ENCODE measurements at places on chromosomes 3 and 15.

- DNase-seq, result no peak
Measured at GRCh38 chr3:5264093-5264600, 76.6 kb downstream of the EDEM1 start.

DNA sequence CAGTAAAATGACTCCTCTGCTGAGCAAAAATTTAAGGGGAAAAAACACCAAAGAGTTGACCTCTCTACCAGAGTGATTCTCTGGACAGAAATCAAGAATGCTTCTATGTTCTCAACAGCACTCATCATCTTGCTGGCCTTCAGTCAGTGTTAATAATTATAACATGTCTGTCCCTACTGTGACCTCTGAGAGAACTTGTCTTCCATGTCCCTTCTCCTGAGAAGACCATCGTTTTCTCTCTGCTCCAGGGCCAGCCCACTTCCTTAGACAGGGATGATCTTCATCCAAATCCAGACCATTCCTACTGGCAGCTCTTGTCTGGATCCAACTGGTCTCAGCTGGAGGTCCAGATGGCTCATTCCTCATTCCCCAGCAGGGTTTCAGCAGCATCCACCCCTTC, 139.0 kb upstream of the NECTIN3 start:
- no peak for DNase-seq

DNA sequence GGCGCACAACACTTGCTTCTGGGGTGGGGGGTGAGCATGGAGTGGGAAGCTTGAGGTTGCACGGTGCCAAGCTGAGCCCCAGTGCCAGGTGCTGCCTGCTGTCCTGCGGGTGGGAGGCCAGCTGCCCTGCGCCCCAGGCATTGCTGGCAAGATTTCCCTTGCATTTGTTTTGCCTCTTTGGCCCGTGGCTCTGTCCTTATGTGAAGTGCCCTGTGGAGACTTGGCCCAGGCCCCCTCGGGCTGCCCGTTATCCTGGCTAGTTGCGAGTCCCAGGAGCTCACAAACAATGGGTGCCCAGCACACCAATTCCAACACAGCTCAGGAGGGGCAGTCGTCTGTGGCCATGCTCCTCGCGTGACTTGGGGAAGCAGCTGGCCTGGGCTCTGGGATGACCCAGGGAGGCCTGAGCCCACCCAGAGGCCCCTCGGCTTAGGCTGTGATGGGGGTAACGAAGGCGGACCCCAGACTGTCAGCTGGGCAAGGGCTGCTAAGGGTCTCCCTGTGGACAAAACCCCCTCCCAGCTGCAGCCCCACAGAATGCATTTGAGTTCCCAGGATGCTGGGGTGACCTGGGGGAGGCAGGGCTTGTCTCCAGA, 5.9 kb downstream of the C3orf22 start:
- no peak for DNase-seq

DNA sequence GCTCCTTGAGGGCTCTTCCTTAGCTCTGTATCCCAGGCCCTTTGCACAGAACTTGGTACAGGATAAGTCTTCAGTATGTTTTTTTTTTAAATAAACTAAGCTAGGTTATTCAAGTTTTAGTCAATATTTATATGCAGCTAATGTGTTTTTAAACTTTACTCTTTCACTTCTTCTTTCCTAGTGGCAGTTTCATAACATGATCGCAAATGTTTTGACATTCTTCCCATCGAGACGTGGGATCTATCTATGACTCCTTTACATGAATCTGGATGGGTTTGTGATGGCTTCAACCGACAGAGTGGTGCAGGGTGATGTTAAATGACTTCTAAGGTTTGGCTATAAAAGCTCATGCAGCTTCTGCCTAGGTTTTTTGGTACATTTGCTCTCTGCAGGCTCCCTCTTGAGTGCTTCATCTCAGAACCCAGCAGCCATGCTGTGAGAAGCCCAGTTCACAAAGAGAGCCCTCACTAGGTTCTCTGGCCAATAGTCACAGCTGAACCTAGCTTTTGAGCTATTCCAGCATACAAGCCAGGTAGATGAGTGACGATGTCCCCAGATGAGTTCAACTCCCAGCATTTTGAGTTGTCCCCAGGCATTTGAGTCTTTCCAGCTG, 13.5 kb upstream of the MECOM start:
- DNase-seq, result no peak

DNA sequence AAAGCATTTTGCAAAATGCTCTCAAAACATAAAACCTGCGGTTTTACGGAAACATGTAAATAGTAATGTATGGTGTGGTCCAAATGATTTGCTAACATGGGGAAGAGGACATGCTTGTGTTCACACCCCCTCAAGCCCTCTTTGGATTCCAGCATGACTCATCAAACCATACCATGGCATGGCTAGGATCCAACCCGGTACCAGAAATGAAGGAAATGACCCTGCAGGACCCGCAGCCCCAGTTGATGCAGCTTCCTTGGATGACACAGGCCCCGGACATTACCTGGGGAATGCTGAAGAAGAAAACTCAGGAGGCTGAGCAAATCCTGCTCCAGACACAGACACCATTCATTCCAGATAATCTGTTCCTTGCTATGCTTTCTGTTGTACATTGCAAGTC, 222.9 kb downstream of the DTWD1 start:
- DNase-seq, result no peak

DNA sequence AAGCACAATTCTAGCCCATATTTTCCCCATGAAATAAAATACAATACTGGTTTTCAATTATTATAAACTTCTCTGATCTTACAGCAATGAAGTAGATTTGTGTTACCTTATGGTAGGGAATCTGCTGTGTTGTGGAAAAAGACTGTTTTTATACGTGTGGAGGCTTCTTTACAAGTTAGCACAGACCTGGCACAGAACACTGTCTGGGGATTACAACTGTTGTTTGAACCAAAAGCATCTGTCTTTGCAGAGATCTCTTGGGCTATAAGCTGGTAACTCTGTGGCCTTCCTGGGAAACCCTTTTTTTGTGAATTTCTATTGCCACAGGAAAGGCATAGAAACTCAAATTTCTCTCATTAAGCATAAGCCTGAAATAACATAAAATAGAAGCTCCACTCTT, 581.9 kb downstream of the TUSC7 start:
- DNase-seq, result no peak

DNA sequence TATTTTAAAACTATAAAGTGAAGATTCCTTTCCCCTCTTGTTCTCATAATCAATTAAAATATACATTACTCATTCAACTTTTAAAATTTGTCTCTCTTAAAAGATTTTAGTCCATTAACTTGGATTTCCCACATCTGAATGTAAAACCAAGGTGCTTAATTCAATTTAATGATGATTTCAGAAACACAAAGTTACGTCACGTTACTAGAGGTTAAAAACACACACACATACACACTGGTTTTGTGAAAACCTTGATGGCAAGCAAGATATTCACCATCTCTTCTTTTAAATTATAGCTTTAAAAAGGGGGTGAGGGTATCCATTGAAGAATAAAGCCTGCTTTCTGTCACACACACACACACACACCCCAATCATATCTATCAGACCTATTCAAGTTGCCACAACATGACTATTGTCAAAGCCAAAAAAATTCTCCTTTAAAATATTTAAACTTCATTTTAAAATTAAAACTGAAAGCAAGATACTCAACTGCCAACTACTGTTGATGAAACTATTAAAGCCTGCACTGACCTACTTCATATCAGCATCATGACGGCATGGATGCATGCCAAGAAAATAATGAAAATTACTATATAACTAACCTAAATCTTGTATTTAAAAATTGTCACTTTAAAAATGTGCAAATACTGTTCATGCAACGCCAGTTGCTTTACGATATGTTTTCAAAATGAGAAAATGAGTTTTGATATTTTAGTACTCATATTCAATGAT, 2.1 kb downstream of the RFX7 start:
- no peak for DNase-seq

DNA sequence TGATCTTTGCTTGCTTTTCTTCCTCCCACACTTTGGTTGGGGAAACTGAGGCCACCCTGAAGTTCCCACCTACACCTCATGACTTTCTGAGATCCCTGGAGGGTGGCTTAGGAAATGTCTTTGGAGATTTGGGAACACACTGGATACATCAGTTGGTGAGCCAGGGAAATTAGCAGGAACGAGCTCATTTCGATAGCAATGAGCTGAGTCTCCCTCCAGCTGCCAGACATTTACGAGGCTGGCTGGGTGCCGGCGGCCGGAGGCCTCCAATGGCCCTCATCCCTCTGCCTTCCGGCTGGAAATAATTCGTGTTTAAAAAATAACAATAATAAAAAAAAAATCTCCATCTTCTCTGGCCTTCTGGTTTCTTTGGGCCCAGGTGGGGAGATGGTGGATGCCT, 38.8 kb downstream of the SMAD6 start:
- no peak for DNase-seq

DNA sequence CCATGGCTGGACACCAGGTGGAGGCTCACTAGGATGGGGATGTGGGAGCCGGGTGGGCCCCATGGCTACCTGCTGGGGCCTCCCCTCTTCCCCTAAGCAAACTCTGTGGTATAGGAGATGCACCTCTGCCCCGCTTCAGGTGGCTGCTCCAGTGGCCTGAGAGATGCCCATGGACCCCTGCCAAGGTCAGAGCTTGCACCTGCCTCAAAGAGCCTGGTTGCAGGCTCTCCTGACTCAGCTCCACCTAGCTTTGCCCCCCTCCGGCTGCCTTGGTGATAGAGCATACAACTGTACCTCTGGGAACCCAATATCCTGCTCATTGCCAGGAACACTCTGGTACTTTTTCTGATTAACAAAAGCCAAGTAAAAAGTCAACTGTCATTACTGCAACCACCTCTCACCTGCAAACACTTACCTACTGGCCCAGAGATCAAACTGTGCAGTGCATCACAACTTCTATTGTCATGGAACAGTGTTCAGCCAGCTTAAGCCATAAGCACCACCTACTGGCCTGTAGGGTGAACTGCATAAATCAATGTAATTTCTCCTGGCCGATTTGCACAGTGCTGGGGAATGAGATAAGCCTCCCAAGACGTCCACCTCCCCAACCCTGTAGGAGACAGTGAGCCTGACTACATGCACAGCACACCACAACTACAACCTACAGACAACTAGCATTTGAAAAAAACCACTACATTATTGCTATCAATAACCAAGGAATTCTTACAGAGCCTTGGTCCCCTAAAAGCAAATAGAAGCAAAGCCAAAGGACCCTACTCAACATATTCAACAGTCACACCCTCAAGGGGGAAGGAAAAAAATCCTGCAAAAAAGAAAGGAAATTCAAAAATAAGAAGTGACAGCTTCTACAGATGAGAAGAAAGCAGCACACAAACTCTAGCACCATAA, 352.4 kb upstream of the ARHGEF26 start:
- DNase-seq, result peak; percentile 30

DNA sequence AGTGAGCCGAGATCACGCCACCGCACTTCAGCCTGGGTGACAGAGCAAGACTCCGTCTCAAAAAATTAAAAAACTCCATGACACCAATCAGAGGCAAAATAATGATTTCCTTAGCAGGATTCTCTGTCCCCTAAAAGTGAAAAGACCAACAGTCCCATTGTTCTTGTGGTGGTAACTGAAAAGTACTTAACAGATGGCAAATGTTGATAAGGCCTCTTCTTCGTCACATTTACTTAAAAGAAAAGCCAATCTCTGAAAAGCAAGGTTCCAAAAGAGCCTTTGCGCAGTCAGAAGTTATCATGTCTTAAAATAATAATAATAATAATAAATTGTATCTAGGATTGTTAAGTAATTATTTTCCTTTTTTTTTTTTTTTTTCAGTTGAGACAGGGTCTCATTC, 56.0 kb upstream of the TASOR start:
- no peak for DNase-seq

GRCh38 chr3:157650172-157650571, 147.0 kb upstream of the VEPH1 start:
- DNase-seq, result no peak

DNA sequence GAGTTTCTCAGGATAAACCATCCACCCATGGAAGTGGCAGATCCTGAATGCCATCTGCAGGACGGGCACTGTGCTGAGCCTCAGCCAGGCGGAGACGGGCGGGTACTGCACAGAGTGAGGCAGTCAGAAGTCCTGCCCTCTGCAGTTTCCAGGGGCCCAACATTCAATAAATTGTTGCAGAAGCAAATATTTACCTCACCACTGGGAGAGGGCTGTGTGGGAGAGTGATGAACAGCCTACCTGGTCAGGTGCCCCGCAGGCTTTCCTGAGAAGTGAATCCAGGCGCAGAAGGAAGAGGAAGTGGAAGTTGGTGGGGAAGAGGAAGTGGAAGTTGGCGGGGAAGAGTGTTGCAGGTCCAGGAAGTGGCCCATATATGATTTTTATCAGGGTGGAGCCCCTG, 100.8 kb downstream of the SLCO3A1 start:
- DNase-seq, result no peak

DNA sequence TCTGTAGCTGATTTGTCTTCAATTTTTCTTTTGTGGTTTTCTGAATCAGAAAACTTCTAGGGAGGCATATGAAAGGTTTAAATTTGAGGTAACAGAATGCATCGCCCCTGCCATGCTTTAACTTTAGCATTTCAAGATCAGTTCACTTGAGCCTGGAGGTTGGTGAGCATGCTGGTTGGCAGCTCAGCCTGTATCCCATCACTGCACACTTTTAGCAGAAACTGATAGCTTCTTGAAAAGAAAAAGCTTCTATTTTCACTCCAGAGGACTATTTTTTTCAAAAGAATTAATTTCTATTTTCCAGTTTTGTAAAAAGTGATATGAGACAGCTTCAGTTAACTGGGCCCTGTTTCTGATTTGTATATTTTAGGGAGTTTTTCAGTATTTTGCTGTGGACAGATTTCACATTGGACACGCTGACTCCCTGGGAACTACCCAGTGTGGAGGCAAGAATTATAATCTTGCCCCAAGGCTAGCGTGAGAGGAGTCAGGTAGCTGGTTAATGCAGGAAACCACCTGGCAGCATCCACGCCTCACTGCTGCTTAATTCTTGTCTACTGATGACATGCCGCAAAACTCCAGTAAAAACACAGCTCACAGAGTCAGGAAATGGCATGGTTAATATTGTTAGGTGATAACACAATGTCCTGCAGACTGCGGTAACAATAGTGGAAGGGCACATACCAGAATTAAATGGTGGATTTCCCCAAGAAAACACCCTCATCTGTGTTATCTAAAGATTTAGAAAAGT, 71.4 kb downstream of the DUT start:
- DNase-seq, result no peak

DNA sequence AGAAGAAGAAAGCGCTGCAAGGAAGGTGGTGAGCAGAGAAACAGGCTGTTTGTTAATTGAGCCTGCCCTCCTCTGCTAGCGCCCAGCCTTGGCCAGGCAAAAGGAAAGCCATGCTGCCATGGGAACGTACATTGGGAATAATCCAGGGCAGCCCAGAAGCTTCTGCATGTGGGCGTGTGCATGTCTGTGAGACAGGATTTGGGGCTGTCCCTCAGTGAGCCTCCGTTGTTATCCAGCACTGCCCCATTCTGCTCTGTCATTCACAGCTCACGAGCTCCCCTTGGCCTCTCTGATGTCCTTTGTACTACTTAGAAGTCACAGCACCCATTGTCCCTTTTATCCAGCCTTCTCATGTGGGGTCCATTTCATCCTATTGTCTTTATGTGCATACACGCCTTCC, 239.1 kb upstream of the ROPN1 start:
- no peak for DNase-seq

- DNase-seq, result no peak
Measured at GRCh38 chr3:88263417-88264100, 113.8 kb downstream of the C3orf38 start.

Data from nephron progenitor cell (in vitro differentiated cells).